ENCODE measurements at places on chromosomes 6 and 20. TPM values are rescaled to one million over a fixed set of nuclear protein-coding genes. Genes with fewer than 3 reads are reported as not detected.

- no peak for DNase-seq
These were observed 114.6 kb downstream of the MCHR2 start for GRCh38 chr6:99879431-99879830.

GRCh38 chr6:792662-793061, 99.7 kb upstream of the EXOC2 start:
- no peak for DNase-seq

DNA sequence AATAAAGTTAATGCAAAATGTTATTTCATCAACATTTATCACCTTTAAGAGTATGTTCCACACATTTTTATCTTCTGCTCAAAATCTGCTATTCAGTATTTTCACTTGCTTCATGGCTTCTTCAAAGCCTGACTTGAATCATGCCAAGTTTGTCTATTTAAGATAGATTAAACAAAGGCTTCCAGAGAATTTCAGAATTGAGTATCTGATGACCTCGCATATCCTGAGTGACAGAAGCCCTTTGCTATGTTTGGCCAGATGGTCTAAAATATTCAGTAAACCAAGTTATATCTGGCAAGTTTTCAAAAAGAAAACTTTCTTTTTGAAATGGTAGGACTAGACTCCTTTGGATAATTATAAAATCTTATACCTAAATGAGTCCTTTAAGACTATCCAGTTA, 348.9 kb upstream of the KCNQ5 start:
- no peak for DNase-seq

DNA sequence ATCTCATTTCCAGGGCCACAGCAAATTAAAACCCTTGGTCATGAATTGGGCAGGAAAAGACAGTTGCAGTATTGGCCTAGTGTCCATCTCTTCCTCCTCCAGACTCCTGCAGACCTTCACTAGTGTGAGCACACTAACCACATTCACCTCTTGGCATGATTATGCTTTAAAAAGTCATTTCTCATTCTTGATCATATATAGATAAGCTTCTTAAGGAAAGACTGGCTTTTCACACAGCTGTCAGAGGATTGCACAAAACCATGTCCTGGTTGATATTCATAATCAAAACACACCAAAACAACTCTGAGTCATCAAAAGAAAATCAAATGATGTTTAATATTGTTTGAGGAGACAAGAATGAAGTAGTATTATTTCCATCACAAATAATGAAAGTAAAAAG, 52.1 kb downstream of the TMEM200A start:
- no peak for DNase-seq

DNA sequence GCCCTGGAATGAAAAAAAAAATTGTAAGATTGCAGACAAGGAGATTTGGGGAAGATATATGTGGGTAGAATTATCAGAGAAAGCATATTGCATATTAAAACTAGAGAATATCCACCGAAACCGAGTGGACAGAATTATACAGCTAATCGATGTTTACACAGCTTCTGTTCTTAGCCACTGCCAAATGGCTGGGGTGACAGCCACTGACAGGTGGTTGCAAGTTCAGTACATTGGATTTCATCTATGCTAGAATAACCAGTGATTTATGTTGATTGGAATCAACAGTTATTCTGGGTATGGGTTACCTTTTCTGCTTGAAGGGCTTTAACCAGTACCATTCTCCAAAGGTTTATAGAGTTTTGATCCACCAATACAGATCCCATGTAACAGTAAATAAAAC, 48.4 kb upstream of the THEMIS start:
- DNase-seq: no peak

DNA sequence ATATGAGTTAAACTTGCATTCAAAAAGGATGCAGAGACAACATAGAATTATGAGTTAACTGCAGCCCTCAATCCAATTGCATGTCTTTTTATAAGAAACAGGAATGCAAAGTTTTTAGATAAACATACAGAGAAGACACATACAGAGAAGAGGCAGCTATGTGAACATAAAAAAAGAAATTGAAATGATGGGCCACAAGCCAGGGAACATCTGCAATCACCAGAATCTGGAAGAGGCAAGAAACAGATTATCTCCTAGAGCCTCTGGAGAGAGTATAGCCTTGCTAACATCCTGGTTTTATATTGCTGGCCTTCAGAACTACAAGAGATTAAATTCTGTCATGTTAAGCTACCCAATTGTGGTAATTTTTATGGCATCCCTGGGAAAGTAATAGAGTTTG, 257.2 kb upstream of the EYS start:
- DNase-seq: no peak

GRCh38 chr6:48213076-48213788, 102.2 kb upstream of the PTCHD4 start:
- DNase-seq: no peak

DNA sequence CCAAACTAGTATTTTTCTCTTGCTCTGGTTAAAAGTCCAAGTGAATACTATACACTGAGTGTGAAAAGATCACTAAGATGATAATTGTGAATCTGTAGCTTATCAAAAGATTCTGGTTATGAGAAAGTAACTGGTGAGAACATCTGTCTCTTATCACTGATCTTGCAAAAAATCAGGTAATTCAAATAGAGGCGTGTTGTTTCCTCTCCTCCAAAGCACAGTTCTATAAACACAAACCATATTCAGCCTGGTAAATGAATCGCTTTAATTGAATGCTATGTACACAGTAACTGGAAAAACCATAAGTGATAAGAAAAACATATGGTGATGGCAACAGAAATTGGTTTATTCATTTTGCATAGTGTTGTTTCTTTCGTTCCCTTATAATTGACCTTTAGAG, 161.0 kb downstream of the RALGAPA2 start:
- DNase-seq: no peak

DNA sequence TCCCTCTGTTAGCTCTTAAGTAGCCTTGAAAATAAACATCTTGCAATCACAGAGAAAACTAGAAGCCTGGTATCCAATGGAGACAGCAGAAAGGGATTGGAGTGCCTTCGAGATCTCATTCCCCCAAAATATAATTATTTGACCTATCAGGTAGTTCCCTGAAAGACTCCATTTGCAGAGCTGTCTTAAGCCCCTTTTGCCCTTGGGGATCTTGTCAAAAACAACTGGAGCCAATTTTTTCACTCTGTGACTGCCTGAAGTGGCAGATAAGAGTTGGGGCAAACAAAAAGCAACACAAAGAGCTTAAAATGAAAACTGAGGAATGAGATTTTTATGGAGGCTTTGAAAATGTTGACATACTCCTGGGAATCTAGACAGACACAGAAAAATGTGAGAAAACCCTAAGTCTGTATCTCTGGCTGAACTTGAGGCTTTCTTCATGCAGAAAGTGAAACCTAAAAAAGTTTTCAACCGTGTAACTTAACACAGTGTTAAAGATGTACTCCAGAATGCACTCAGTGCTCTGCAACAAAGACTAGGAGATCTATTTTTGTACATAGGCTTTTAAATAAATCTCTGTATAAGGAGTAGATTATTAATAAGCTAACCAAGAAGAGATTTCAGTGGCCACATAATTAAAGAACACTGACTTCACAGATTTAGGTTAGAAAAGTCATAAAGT, 971.1 kb upstream of the MAN1A1 start:
- DNase-seq: no peak

GRCh38 chr6:167442796-167443680, 118.2 kb downstream of the TTLL2 start:
- no peak for DNase-seq

- no peak for DNase-seq
These were observed 129.7 kb downstream of the SLC22A3 start for GRCh38 chr6:160477901-160478300.

DNA sequence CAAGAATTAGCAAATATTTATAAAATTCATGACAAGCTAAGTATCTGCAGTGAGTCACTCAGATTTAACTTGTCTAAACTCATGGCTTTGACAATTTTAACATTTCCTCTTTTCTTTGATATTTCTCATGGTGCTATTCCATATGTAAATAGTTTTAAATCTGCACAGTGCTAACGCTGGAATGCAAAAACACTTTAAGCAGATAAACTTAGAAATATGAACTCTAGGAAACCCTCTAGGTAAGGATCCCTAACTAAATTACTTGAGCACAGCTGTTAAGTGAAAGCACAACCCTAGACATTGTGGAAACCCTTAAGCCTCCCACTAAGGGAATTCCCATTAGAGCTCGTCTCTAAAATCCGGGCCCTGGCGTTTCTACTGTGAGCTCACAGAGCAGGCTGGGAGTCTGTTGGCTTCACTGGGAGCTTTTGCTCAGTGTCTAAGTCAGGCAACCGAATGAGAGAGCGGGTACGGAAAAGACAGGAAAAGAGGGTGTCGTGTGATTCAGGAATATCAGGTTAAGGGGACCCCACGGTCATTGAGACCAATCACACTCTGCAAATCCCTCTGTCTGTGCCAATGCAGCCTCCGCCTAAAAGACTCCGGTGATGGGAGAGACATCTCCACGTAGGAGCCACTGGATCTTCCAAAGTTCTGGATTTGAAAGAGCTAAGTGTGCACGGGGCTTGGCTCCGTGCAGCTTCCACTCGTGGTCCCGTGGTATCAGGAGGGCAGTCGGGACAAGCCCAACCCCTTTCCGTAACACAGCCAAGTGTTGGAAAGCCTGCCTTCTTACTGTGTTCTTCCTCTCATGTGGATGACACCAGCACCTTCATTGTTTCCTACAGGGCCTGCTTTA, 112.3 kb upstream of the RPS6KA2 start:
- no peak for DNase-seq

GRCh38 chr6:65259059-65259458, 448.0 kb downstream of the EYS start:
- DNase-seq: no peak

DNA sequence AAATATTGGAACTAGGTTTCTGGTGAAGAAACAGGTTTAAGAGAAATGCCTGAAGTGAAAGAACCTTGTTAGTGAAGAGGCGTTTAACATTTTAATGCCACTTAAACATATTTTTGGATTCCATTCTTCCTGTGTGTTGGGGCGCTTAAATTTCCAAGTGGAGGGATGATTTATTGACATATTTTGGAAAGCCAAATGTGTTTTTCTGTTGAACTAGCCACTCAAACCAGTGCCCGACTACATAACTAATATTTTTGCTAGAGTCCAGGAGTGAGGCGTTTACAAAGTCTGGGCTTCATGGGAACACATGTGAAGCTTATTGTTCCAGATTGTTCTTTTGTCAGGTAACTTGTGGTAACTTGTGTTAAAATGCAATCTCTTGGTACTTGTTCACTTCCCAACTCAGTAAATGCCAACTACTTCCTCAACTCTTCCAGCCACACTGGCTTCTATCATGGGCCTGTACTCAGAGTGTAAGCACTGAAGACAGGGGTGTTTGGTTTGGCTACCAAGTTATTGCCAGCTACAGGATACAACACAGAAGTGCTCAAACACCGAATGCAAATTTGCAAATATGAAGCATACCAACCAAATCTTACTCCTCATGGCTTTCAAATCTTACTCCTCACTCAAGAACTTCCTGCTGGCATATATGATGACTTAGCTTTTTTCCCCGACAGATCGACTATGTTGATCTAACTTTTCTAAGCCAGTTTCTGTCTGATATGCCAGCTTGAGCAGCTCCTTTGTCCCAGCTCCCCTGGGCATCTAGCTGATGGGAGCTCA, 2.0 kb upstream of the ZNFX1 start:
- no peak for DNase-seq

GRCh38 chr6:166586424-166587156, at the start of gene RAMACL:
Gene RAMACL (minus strand): TSS chr6:166586678. CDS start chr6:166586477, 201 bp downstream.
- no peak for DNase-seq

DNA sequence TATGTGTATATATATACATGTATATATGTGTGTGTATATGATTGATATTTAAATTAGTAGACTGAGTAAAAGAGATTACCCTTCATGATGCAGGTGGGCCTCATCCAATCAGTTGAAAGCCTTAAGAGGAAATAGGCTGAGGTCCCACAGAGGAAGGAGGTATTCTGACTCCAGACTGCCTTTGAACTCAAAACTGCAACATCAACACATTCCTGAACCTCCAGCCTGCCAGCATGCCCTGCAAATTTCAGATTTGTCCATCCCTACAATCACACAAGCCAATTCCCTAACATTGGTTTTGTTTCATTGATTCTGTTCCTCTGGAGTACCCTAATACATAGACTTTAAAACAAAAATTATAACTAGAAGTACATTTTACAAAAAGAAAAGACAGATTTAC, 22.9 kb downstream of the SPINT4 start:
- no peak for DNase-seq

DNA sequence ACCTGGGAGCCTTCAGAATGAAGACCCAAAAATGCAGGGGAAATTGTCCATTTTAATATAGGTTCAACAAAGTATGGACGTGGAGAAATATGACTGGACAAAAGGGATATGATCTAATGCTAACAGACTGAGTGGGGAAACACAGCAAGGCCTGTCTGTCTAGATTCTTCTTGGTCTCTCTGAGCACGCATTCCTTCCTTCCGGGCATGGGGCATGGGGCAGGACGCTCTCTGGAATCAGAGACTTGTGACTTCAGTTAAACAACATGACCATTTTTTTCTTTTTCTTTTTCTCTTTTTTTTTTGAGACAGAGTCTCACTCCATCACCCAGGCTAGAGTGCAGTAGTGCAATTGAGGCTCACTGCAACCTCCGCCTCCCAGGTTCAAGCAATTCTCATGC, 31.9 kb downstream of the ZBTB2 start:
- no peak for DNase-seq

GRCh38 chr6:57324538-57324937, 7.1 kb downstream of the PRIM2 start:
- DNase-seq: no peak

DNA sequence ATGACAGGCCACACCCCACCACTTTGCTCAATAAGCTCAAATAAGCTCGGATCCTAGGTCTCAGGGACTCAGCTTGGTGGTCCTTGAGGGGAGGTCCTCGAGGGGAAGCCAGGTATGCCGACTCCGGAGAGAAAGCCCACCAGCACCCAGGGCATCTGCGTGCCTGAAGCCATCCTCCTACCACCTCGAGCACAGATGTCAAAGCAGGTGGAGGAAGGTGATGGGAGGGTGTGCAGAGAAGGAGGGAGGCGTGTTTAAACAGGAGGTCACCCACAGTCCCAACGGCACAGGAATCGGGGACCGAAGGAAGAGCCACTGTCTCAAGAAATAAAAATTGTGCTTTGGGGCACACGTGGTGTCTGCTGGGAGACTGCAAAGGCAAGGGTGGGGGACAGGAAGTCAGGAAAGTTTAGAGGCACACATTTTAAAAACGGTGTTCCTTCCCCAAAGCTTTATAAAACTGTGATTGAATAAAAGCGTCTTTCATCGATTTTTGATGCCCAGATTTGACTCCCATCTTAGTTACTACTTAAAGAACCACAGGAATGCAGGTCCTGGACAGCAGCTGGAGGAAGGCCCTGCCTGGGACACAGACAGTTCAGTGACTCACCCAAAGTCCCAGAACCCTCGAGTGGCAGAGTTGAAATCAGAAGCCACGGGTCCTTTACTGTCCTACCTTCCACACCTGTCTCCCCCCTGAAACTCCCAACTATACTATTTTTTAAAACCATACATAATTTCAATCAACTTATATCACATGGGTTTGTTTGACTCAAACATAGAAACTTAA, 221.0 kb upstream of the PDE10A start:
- DNase-seq: no peak

Gene CSE1L
- total RNA-seq: 78.7 TPM

Gene CST5
- not detected for total RNA-seq

Gene MOG
- 1.4 TPM for total RNA-seq

Gene ZNF391
- 10.8 TPM for total RNA-seq

Gene MAS1
- total RNA-seq: not detected

Gene VSX1
- not detected for total RNA-seq

Gene SYNDIG1
- 0.80 TPM for total RNA-seq

Gene BEND3
- 10.4 TPM for total RNA-seq

Gene C6orf120
- total RNA-seq: 35.8 TPM

Gene ZC2HC1B
- total RNA-seq: 0.29 TPM

Gene DLL1
- 3.6 TPM for total RNA-seq

Gene ELOVL5
- total RNA-seq: 110 TPM

Gene PSMB9
- not detected for total RNA-seq

Gene CST2
- total RNA-seq: 1.2 TPM

Gene L3MBTL3
- total RNA-seq: 43.4 TPM
